ENCODE measurements at places on chromosomes 1 and 21. TPM values are rescaled to one million over a fixed set of nuclear protein-coding genes. Genes with fewer than 3 reads are reported as not detected.
A peak's percentile ranks its signal among the peaks of the same experiment; 100 is the strongest.

Gene LRRC38
- not detected for total RNA-seq

Gene CA6
- not detected for total RNA-seq

Gene KCNK2
- total RNA-seq = 64.3 TPM

Gene TXNIP
- 73.0 TPM for total RNA-seq

- no peak for DNase-seq
These were observed 146.7 kb upstream of the C1orf105 start for GRCh38 chr1:172273647-172274396.

GRCh38 chr21:45129189-45129923, 55.0 kb downstream of the ADARB1 start:
- DNase-seq = peak; percentile 33

DNA sequence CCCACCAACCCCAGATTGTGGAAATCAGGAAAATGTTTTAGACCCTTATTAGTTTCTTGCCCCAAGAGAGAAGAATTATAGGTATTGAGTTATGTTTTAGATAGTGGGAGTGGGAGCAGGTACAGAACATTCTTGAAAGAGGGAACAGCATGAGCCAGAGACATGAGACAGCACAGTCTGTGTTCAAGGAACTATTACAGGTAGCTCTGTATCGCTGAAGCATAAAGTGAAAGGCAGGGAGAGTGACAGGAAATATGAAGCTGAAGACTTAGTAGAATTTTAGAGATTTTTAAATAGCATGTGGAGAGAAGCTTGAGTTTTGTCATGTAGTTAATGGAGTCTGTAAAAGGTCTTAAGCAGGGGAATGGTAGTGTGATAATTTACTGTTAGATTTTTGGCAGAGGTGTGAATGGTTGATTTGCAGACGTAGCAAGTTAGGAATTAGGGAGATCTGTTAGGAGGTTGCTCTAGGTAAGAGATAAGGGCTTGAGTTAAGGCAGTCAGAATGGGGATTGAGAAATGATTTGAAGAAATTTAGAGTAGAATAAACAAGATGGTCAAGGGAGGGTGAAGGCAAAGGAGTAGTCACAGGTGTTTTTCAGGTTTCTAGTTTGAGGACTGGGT, 11.6 kb downstream of the SUCO start:
- no peak for DNase-seq
